Stimulated activated CD8-positive, alpha-beta memory T cell treated with anti-CD3 and anti-CD28 coated beads, Interleukin-12 subunit alpha, Interleukin-12 subunit beta, amount 100 ng/mL, for 1 hour (primary cell): ENCODE measurements at places on chromosomes 3 and 15.

DNA sequence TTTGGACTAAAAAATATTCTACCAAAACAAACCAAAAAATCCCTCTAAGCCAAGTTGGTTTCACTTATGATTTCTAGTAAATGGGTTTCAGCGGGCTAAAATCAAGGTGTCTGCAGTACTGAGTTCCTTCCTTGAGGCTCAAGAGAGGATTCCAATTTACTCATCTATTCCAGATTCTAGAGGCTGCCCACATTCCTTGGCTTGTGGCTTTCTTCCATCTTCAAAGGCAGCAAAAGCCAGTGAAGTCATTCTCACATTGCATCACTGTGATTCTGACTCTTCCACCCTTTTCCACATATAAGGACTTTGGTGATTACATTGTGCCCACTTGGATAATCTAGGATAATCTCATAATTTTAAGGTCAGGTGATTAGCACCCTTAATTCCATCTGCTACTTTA is 48.1 kb downstream of the DPPA2 start:
- DNase-seq, result no peak

DNA sequence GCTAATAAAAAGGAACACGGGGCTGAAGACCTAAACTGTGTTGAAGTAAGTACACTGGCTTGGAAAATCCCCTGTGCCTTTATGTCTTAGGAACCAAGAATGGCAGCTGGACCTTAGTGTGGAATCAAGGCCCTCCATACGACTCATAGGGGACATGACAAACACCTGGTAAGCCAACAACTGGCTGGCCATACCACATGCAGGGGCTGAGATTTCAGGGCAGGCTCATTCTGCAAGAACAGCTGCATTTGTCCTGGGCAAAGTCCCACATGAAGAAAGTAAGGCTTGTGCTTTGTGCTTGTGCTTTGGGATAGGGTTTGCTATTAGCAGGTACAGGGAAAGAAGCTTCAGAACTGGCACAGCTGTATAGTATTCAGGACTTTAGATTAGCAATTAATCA is 18.0 kb downstream of the ETV5 start:
- DNase-seq, result no peak

DNA sequence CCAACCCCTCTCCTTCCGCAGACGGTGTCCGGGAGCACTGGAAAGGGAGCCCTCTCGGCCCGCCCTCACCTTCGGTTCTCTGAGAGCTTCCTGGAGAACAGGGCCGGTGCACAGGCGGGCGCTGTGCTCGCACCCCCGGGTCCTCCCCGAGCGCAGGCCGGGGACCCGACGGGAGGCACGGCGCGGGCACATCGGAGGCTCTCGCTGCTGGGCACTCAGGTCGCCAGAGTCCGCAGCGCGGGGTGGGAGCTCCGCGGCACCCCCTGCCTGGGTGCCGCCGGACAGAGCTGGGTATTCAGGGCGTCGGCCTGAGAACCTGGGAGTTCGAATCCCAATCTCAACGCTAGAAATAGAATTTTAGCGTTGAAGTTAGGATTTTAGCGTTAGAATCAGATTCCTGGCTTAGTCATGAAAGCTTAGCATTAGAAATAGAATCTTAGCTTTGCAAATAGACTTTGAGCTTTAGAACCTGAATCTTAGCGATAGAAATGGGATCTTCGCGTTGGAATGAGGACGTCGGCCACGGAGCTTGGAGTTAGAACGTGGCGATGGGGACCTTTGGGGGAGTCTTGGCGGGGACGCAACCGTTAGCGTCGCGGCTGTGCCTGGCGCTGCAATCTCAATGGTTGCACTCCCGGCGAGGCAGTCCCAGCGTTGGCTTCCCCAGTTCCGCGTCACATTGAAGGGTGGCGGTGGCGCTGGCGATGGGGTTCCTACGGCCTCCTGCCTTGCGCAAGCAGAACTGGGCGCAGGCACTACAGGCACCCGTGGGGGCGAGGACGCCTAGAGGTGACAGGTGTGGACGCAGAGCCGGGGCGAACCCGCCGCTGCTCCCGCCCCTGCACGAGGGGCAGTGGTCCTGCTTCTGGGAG is 549 bp downstream of the TRH start:
- DNase-seq, result no peak

GRCh38 chr15:53982071-53982680 is 3.9 kb downstream of the UNC13C start:
- no peak for DNase-seq

DNA sequence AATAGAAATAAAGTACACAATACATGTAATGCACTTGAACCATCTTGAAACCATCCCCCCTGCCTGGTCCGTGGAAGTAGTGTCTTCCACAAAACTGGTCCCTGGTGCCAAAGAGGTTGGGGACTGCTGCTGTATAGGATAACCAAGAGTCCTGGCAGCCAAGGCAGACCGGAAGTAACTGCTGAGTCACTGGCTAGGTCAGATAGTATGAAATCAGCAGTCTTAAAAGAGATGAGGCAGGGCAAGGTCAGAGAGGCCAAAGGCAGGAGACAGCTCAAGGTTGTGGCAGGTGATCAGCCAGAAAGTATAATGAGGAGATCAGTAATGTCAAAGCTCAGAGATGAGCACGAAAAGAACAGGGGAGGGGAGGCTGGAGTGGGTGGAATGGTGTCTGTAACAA is 60.2 kb downstream of the MAP3K13 start:
- DNase-seq, result no peak

- DNase-seq, result no peak
Observed at GRCh38 chr15:79172801-79173460, 82.4 kb upstream of the RASGRF1 start.

GRCh38 chr15:98876451-98877369 is 130.9 kb downstream of the PGPEP1L start:
- no peak for DNase-seq

DNA sequence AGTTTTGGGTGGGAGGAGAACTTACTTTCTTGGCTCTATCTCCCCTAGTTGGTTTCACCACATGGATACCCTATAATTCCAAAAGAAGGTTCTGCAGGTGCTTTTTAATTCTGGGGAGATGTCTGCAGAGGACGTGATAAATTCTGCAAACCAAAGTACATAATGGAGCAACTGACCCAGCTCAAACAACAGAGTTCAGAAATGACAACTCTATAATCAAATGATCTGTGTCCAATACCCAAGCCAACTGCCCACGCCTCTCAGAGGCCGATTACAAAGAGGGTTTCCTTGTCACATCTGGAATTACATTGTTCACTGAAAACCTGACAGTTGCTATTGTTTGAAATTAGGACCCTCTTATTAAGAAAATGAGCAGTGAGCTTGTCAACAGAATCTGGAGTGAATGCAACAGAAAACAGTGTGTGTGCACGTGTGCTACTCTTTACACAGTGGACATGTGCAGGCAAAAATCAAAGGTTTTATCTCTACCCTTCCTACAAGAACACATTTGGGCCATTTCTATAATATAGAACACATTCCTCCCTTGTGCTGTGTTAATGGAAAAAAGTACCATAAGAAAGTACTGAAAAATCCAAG is 593.0 kb downstream of the MAGI1 start:
- no peak for DNase-seq

DNA sequence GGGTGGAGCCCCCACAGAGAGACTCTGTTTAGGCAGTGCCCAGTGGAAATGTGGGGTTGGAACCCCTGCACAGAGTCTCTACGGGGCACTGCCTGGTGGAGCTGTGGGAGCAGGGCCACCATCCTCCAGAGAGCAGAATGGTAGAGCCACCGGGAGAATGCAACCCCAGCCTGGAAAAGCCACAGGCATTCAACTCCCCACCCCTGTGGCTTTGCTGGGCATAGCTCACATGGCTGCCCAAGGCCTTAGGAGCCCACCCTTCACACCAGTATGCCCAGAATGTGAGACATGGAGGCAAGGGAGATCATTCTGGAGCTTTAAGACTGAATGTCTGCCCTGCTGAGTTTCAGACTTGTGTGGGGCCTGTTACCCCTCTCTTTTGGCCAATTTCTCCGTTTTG is 19.0 kb upstream of the CHCHD6 start:
- no peak for DNase-seq

GRCh38 chr3:152443212-152444023 is 174.7 kb downstream of the MBNL1 start:
- DNase-seq, result no peak

- no peak for DNase-seq
Observed at GRCh38 chr3:69462022-69462825, 76.3 kb upstream of the FRMD4B start.

- DNase-seq, result no peak
Observed at GRCh38 chr15:101461097-101461496, 28.4 kb downstream of the PCSK6 start.

DNA sequence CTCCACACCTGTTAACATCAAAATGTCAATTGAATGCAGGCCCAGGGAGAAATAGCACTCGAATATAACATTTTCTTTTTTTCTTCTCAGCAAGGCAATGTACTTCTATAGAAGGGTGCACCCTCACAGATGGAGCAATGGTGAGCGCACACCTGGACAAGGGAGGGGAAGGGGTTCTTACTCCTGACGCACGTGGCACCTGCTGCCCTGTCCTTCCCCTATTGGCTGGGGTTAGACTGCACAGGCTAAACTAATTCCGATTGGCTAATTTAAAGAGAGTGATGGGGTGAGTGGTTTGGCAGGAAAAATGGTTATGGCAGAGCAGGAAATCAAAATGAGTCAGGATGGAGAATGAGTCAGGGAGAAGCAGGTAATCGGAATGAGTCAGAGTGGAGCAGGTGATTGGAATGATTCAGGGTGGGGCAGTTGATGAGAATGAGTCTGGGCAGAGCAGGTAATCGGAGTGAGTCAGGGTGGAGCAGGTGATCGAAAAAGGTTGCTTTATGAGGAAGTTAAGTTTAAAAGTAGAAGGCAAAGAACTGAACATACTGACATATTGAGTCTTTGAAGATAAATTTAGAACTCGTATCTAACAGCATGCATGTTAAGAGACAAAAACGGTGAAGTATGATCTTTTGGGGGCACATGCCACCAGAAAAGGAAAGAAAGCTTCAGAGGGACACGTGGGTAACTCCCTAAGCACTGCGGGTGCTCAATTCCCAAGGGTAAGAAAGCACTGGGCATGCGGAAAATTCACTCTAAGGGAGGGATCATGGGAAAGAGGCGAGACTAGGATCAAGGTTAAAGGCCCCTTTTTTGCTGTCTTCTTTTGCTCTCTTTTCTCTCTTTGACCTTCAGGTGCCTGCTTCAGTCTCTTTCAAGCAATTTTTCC is 72.9 kb upstream of the GALNT15 start:
- DNase-seq, result no peak

- no peak for DNase-seq
Observed at GRCh38 chr3:122947196-122947595, 80.4 kb downstream of the SEMA5B start.

GRCh38 chr3:50230794-50231125 is 5.2 kb upstream of the GNAI2 start:
- no peak for DNase-seq

GRCh38 chr3:126245811-126246727 is 65.7 kb upstream of the ALDH1L1 start:
- DNase-seq, result no peak

GRCh38 chr15:39132954-39133600 is 447.8 kb upstream of the THBS1 start:
- no peak for DNase-seq

DNA sequence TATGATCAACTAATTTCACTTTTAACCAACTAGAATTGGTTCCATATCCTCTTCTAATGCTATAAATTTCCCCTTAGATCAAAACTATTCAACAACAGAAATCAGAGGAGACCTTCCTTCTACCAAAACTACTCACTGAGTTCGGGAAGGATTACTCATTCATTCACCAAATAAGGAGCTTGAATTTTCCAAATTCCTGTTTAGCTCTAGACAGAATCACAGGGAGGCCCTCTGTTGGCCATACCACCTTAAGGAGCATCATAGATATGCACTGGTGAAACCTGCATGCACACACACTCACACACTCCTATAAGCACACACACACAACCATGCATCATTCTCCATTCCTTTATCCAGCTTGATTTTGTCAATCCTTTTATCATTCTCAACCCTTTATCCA is 49.0 kb downstream of the SUCLG2 start:
- DNase-seq, result no peak
